ENCODE measurements at places on chromosomes 1 and 21.

DNA sequence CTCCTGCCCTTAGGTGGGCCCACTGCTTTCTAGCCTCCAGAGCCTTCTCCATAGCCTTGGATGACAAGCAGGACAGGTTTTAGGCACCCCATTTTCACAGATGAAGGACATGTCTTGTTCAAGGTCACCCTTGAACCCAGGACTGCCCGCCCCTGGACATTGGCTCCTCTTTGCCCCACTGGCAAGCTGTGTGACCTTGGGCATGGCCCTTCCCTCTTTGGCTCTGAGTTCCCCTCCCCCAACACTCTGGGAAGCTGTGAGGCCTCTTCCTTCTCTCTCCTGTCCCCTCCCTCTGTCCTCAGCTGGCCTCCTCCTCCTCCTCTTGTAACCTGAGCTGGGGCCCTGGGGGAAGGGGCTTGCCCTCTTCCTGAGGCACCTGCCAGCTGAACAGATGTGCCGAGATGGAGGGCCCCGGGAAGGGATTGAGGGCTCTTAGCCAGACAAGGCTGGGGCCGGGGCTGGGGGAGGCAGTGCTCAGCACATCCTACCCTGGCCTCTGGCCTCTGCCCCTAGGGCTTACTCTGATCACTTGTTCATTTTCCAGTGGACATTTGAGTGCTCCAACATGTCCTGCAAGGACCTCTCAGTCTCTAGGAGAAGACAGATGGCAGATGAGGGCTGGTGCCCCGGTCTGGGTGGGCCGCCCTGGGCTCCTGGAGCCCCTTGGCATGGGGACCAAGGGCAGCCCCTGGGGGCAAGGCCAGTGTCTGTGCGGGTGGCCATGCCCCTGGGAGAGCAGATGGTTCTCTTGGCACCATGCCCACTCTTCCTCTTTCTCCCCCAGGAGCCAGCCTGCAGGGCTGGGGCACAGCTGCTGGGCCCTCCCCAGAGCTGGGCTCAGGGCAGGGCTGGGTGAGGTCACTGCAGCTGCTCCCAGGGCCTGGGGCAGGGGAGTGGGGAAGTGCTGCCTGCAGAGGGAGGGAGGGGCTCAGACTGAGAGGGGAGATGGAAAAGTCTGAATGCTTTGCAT, 10.7 kb downstream of the FOXO6 start:
- no peak for DNase-seq

- no peak for DNase-seq
Measured at GRCh38 chr1:157034137-157034800, 11.3 kb downstream of the ARHGEF11 start.

DNA sequence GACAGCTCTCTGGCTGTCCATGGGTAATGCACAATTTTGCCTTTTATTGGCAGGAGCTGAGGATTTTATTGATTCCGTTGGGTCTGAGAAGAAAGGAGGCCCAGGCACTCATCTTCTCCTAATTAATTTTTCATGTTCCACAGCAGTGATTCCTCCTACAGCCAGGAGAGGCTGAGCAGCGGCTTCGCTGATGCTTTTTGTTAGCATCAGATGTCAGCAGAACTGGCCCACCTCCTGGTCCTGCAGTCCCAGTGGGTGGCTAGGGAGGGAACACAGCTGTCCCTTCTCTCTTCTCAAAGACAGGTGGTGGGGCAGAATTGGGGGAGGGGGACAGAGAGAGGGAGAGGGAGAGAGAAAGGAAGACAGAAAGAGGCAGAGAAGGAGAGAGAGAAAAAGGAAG, 5.7 kb downstream of the MT1HL1 start:
- DNase-seq, result no peak

GRCh38 chr1:22207511-22208267, 64.8 kb upstream of the WNT4 start:
- no peak for DNase-seq

DNA sequence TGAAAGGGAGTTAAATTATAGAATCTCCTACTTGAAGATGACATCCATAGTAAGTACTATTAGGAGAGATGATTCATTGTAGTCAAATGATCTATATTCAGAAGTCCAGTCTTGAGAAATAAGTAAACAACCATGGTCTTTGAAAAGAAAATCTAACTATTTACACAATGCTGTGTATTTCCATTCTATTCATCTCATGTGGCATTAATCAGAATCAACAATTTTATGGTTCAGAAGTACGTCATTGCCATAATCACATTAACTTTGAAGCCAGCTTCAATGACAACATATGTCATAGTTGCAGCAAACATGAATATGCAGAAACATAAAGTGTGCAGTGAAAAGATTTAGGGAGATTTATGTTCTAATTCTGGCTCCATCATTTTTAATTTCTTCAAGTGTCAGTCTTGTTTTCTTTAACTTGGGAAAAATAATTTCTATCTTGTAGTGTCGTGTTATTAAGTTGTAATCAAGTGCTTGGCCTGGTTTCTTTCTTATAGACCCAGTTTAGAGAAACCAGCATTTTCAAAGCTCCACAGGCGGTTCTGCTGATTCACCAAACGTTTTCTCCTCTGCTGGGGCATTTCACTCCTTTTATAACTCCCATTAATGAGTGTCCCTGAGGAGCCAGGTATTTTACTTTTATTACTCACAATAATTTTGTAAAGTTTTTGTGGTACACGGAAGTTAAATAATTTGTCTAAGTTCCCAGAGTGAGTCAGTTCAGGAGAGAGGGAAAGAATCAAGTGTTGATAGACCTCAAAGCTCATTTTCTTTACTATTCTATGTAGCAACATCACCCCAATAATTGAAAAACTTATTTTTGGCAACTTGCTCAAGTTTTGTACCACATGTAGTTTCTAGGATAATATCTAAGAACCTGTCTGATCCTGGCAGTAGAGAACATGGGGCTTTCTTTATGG, 35.9 kb upstream of the PTGS2 start:
- peak; percentile 1 for DNase-seq

DNA sequence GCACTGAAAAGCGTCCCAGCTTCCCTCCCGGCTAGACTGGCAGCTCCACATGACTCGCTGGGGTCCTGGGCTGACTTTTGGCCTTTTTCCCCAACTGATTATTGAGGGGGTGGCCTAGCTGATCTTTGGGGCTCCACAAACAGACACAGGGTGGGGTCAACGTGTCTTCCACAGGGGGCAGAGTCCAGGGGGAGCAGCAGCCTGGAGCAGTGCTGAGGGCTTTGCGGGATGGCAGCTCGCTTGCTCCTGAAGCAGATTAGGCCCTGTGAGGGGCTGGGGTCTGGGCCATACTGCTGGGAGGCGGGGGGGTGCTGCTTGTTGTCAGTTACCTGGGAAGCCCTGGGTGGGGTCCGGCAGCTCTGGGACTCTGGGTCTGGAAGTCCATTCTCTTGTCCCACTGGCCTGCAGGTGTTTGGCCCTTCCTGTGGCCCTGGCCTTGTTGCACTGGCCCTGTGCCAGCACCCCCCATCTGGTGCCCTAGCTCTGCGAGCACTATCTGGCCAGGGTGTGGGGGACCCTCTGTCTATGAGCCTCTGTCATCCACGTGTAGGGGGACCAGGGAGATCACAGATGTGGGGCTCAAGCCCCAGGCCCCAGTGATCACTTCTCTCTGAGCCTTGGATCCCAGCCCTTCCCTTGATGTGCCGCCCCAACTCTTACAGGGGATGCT, 12.3 kb upstream of the HES5 start:
- no peak for DNase-seq

DNA sequence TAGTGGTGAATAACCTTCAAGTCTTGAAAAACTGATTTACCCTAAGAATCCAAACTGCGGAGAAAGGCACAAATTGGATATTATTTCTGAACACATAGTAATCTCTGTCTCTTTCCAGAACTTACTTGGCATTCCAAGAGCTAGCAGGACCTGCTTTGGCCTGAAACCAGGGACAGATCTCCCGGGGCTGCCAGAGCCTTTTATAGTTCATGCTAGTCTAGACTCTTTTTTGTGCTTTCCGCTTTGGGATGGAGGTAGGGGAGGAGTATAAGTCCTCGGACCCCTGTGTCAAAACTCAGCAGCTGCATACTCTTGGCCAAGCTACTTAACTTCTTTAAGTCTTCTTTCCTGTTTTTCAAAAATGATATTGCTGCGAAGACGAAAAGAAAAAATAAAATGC, 3.8 kb upstream of the RYR2 start:
- DNase-seq, result no peak
